ENCODE measurements at places on chromosomes 2 and 18. TPM values are rescaled to one million over a fixed set of nuclear protein-coding genes. Genes with fewer than 3 reads are reported as not detected.

STARD7 gene
- total RNA-seq = 76.2 TPM

SERPINB4 gene
- total RNA-seq = 29.1 TPM

RASGRP3 gene
- total RNA-seq = 22.2 TPM

TWIST2 gene
- 60.3 TPM for total RNA-seq

FAM228A gene
- 0.69 TPM for total RNA-seq

LYG1 gene
- total RNA-seq = 0.59 TPM

HOXD4 gene
- 5.4 TPM for total RNA-seq

KCNIP3 gene
- total RNA-seq = 2.4 TPM

CPS1 gene
- total RNA-seq = 4.7 TPM

RMDN2 gene
- total RNA-seq = 6.9 TPM

TMEM200C gene
- total RNA-seq = 0.49 TPM

D2HGDH gene
- total RNA-seq = 16.4 TPM

CFC1B gene
- total RNA-seq = not detected

LINC00305 gene
- not detected for total RNA-seq

ZNF892 gene
- total RNA-seq = 5.8 TPM

RIOK3 gene
- total RNA-seq = 84.7 TPM

TCF4 gene
- total RNA-seq = 356 TPM

TSGA10 gene
- 7.5 TPM for total RNA-seq

ANO7 gene
- 0.79 TPM for total RNA-seq

ACP1 gene
- total RNA-seq = 95.7 TPM

UCN gene
- total RNA-seq = 0.30 TPM

VWA3B gene
- total RNA-seq = not detected

FEV gene
- not detected for total RNA-seq

CLEC4F gene
- total RNA-seq = 0.10 TPM

PMS1 gene
- total RNA-seq = 27.5 TPM

MROH2A gene
- 0.49 TPM for total RNA-seq

NOL4 gene
- 1.3 TPM for total RNA-seq

Data from skin of body (tissue), 3 donors.